Activated naive CD8-positive, alpha-beta T cell treated with anti-CD3 and anti-CD28 coated beads for 36 hours (primary cell): ENCODE measurements at places on chromosomes 2 and 18. TPM values are rescaled to one million over a fixed set of nuclear protein-coding genes. Genes with fewer than 3 reads are reported as not detected.
A peak's percentile ranks its signal among the peaks of the same experiment; 100 is the strongest.

DNA sequence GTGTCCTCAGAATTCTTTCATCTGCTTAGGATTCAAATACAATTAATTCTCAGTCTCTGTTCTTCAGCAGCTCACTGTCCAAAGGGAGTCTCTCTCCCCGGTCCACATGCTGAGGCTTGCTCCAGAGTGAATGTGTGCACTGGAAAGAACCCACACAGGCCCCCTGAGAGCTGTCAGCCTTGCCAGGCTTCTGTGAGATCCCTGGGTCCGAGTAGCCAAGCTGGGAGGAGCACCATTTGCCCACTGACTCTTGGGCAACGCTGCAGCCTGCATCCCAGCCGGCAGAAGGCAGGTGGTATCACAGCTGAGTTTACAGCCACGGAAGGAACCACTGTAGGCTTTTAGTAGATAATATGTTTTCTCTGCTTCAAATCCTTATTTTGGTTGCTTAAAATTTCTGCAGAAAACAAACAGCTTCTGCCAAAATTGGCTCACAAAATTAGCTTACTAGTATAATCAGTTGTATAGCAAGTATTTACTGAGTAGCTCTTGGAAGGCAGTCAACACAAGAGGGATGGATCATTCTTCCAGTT, 21.4 kb upstream of the LTBP1 start:
- no peak overlapping the region for H3K4me3 ChIP-seq
- DNase-seq: no peak
- no peaks in the 10 kb centered on the region for H3K36me3 ChIP-seq
- H3K4me1 ChIP-seq: no peaks in the 10 kb centered on the region

GRCh38 chr18:6096730-6097129, 201.4 kb upstream of the TMEM200C start:
- no peaks in the 10 kb centered on the region for H3K36me3 ChIP-seq
- H3K4me1 ChIP-seq: no peaks in the 10 kb centered on the region
- no peak for DNase-seq
- no peak overlapping the region for H3K27ac ChIP-seq

DNA sequence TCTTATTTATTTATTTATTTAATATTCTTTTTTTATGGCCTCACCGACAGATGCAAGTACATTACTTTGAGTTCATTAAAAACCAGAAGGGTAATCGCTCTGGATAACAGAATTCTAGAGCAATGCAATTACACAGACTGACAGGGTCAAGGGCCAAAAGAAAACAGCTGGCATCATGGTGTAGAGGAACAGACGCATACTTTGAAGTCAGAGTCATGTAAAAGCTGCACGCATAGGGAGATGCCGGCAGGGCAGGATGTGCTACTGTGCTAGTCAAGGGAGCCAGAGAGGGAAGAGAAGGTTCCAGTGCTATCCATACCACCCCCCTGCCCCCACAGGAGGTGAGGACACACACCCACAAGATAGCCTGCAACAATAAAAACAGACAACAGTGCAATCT, 115.2 kb upstream of the TFCP2L1 start:
- no peak overlapping the region for H3K27ac ChIP-seq
- no peaks in the 10 kb centered on the region for H3K27me3 ChIP-seq
- no peak overlapping the region for H3K4me3 ChIP-seq
- DNase-seq: no peak
- peaks cover 9% of the 10 kb centered on the region for H3K36me3 ChIP-seq

DNA sequence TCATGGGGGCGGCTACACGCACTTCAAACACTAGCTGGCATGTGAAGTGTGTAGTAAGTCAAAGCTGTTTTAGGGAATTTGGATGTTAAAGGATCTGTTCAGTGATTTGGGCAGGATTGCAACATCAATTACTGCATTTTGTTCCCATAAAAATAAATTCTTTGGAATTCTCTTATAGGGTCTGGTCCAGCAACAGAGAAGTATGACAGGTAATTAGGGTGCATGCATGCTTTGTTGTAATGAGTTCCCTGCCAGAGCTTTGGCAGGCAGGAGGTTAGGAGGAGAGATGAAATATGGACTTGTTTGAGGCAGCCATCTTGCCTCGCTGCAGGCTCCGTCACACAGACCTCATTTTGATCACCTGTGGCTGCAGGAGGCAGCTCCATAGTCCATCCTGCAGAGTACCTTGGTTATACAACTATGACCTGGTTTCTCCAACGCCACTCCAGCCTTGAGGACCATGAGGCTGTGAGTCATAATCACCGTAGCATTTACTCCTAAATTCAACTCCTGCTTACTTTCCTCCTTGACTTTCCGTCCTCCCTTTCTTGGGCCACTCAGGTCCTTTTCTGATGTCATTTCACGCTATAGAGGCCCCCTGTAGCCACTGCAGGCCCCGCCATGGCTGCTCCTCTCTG, 26.5 kb upstream of the EML4 start:
- DNase-seq: no peak
- H3K36me3 ChIP-seq: no peaks in the 10 kb centered on the region
- no peaks in the 10 kb centered on the region for H3K27me3 ChIP-seq
- peaks cover 27% of the 10 kb centered on the region for H3K4me1 ChIP-seq
- H3K4me3 ChIP-seq: no peak overlapping the region

DNA sequence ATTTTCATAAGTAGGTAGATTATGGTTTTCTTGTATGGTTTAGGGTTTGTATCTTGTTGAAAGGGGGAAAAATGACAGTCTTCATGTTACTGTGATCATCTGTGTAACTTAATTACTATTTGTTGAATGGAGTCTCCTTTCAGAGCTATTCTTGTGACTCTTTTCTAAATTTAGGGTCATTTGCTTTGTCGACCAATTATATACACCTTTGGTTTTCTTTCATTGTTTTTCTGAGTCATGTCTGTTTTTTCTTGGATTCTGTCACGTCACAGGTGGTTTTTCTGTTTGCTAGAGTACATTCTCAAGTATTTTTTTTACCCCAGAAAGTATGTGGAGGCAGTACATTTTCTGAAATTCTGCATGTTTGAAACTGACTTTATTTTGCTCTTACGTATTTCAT, 43.8 kb upstream of the DYSF start:
- no peak overlapping the region for H3K4me3 ChIP-seq
- no peak for DNase-seq
- peaks cover 30% of the 10 kb centered on the region for H3K36me3 ChIP-seq
- H3K4me1 ChIP-seq: no peaks in the 10 kb centered on the region
- H3K27ac ChIP-seq: no peak overlapping the region
- no peaks in the 10 kb centered on the region for H3K27me3 ChIP-seq

DNA sequence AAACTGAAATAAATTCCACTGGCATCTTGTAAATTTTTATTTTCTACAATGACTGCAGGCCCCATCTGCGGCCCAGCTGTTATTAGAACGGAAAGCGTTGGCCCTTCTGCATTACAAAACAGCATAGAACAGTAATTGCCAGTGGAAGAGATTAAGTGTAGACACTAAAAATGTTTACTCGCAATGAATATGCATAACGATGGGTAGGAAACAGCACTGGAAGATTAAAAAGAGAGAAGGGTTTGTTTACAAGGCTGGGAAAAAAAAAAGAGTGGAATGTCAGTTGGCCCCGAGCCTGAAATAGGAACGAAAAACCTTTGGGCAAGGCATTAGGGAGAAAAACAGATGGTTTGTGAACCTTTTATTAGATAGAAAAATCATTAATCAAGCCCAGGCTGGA, 275.9 kb upstream of the TCF4 start:
- peaks cover 2% of the 10 kb centered on the region for H3K27me3 ChIP-seq
- DNase-seq: no peak
- no peak overlapping the region for H3K4me3 ChIP-seq
- H3K27ac ChIP-seq: no peak overlapping the region
- H3K4me1 ChIP-seq: no peaks in the 10 kb centered on the region

- no peak for DNase-seq
- no peaks in the 10 kb centered on the region for H3K36me3 ChIP-seq
- H3K4me1 ChIP-seq: no peaks in the 10 kb centered on the region
These were observed 36.6 kb upstream of the IKZF2 start for GRCh38 chr2:213187833-213188532.

- no peak for DNase-seq
- H3K4me1 ChIP-seq: no peaks in the 10 kb centered on the region
- no peak overlapping the region for H3K27ac ChIP-seq
- peaks cover 59% of the 10 kb centered on the region for H3K27me3 ChIP-seq
- no peak overlapping the region for H3K4me3 ChIP-seq
These were observed 15.4 kb downstream of the ZBTB7C start for GRCh38 chr18:48393776-48394175.

GRCh38 chr2:20599001-20599600, 51.8 kb downstream of the HS1BP3 start:
- no peaks in the 10 kb centered on the region for H3K27me3 ChIP-seq
- no peak for DNase-seq
- H3K36me3 ChIP-seq: no peaks in the 10 kb centered on the region
- no peak overlapping the region for H3K27ac ChIP-seq
- no peak overlapping the region for H3K4me3 ChIP-seq

DNA sequence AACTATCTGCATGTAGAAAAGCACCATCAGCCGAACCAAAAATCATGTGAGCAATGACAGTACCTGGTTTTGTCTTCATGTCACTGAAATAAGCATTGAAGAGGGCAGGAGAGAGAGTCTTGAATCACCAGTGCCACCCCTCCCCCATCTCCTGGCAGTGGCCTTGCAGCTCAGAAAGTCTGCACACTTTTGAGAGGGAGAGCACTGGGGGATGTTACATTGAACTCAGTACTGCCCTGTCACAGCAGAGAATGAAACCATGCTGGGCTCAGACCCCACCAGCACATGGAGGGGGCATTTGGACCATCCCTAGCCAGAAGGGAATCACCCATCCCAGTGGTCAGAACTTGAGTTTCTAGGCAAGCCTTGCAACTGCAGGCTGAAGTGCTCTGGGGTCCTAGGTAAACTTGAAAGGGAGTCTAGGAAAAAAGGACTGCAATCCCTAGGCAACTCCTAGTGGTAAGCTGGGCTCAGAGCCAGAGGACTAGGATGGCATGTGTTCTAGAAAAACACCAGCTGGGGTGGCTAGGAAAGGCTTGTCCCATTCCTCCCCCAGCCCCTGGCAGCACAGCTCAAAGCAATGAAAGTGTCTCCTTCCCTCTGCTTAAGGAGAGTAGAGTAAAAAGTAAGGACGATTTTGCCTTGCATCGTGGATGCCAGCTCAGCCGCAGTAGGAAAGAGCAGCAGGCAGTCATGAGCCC, 259.9 kb upstream of the MYT1L start:
- no peaks in the 10 kb centered on the region for H3K4me1 ChIP-seq
- no peak overlapping the region for H3K4me3 ChIP-seq
- no peak overlapping the region for H3K27ac ChIP-seq
- H3K27me3 ChIP-seq: peaks cover 9% of the 10 kb centered on the region
- DNase-seq: no peak

DNA sequence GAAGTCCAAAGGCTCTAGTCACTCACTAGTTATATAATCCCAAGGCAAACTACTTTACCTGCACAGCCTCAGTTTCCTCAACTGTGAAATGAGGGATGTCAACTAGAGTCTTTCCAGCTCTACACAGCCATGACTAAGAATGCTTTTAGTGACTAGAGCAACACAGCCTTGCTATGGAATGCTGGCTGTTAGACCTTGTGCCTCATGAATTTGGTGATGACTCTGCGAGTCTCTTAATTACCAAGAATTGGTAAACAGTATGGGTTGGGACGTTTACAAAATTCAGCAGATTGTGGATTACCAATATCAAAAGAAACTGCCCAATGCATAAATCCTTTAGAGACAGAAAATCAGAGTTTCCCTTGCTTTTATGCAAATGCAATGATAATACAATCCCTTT, 163.7 kb downstream of the ASXL3 start:
- no peaks in the 10 kb centered on the region for H3K4me1 ChIP-seq
- no peaks in the 10 kb centered on the region for H3K27me3 ChIP-seq
- no peak overlapping the region for H3K4me3 ChIP-seq
- DNase-seq: no peak
- H3K27ac ChIP-seq: no peak overlapping the region

DNA sequence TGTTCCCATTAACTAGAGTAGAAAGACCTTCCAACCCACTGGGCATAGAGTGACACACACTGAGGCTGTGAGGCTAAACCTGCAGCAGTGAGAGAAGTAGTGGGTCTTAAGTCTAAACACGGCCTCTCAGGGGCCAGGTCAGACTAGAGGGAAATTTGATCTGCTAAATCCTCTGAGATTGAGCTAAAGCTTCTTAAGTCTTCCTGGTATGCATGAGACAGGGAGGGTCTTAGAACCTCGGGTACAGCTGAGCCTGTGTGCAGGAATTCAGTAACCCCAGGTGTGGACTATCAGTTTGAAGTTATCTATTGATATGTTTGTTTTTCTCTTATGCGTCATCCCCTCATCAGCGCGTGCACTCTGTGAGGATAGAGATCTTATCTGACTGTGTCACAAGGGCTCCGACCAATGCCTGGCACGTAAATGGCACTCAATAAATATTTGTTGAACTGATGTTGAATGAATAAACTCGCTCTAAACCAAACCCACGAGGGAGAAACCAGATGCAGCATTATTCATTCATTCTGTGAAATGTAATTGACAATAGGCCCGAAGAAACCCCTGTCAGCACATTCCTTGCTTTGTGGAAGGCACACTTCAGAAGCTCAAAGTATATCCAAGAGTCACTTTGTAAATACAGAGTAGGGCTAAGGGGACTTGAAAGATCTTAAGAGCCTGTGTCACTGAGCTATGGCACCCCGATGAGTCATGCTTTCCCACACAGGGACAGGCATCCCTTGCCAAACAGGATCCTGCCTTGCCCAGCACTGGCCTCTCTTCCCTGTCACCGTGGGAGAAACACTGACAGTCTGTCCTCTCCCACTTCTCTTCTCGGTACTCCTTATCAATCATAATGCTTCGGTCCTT, 21.7 kb upstream of the RAB10 start:
- H3K4me1 ChIP-seq: no peaks in the 10 kb centered on the region
- H3K4me3 ChIP-seq: no peak overlapping the region
- no peaks in the 10 kb centered on the region for H3K36me3 ChIP-seq
- DNase-seq: no peak
- H3K27ac ChIP-seq: no peak overlapping the region
- no peaks in the 10 kb centered on the region for H3K27me3 ChIP-seq

DNA sequence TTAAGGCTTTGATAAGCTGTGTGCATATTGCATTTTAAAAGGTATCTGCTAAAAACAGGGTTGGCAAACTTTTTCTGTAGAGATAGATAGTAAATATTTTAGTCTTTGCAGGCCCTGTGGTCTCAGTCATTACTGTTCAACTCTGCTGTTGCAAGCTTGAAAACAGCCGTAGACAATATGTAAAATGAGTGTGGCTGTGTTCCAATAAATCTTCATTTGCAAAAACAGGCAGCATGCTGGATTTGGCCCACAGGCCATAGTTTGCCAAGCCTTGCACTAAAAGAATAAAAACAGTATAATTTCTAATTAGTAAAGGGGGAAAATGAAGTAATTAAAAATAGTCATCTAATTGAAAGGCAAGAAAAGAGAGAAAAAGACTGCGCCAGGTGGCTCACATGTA, 35.3 kb downstream of the GCKR start:
- H3K4me3 ChIP-seq: no peak overlapping the region
- peaks cover 7% of the 10 kb centered on the region for H3K27me3 ChIP-seq
- no peak overlapping the region for H3K27ac ChIP-seq
- no peaks in the 10 kb centered on the region for H3K36me3 ChIP-seq
- DNase-seq: no peak
- peaks cover 3% of the 10 kb centered on the region for H3K4me1 ChIP-seq

GRCh38 chr2:232522623-232523401, 2.6 kb downstream of the PRSS56 start:
- H3K4me1 ChIP-seq: peaks cover 1% of the 10 kb centered on the region
- peak overlapping the region; percentile 37 for H3K4me3 ChIP-seq
- DNase-seq: no peak
- peaks cover 49% of the 10 kb centered on the region for H3K27me3 ChIP-seq
- no peak overlapping the region for H3K27ac ChIP-seq

ARMC9 gene
- total RNA-seq: 5.1 TPM

CCDC74B gene
- total RNA-seq: 1.4 TPM

FKBP7 gene
- total RNA-seq: 3.8 TPM
